Naive B cell (primary cell): ENCODE measurements at places on chromosomes 7 and 10.

- no peak for DNase-seq
Observed at GRCh38 chr10:19728964-19729363, 87.3 kb upstream of the PLXDC2 start.

GRCh38 chr10:14822879-14823755 lies 14.7 kb downstream of the CDNF start:
- DNase-seq = peak; percentile 44

- peak; percentile 51 for DNase-seq
Observed at GRCh38 chr7:5396542-5396941, 27.1 kb downstream of the TNRC18 start.

- DNase-seq = no peak
Observed at GRCh38 chr10:34313353-34313752, 501.7 kb downstream of the PARD3 start.

GRCh38 chr10:44576702-44577191 lies 191.8 kb upstream of the CXCL12 start:
- no peak for DNase-seq

DNA sequence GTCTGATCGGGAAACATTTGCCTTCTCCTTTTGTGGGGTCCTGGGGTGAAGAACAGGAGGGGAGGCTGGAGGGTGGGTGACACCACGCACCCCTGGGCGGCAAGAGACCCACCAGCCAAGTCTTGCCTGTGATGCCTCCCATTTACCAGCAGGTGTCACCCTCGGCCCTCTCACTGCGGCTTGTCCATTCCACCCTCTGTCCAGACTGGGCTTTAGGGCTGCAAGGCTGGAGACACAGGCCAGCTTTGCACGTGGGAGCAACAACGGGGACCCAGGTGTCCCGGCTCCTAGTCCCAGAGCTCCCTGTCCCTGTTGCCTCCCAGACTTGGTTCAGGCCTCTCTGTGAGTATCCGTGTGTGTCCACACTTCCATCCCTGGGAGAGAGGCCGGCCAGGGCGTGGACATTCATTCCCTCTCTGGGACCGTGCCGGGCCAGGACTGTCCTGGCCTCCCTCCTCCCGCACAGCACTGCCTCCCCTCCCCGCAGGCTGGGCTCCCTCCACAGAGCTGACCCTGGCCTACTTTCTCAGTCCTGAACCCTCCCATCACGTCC lies 36.2 kb upstream of the GTF2IRD1 start:
- DNase-seq = peak; percentile 53

DNA sequence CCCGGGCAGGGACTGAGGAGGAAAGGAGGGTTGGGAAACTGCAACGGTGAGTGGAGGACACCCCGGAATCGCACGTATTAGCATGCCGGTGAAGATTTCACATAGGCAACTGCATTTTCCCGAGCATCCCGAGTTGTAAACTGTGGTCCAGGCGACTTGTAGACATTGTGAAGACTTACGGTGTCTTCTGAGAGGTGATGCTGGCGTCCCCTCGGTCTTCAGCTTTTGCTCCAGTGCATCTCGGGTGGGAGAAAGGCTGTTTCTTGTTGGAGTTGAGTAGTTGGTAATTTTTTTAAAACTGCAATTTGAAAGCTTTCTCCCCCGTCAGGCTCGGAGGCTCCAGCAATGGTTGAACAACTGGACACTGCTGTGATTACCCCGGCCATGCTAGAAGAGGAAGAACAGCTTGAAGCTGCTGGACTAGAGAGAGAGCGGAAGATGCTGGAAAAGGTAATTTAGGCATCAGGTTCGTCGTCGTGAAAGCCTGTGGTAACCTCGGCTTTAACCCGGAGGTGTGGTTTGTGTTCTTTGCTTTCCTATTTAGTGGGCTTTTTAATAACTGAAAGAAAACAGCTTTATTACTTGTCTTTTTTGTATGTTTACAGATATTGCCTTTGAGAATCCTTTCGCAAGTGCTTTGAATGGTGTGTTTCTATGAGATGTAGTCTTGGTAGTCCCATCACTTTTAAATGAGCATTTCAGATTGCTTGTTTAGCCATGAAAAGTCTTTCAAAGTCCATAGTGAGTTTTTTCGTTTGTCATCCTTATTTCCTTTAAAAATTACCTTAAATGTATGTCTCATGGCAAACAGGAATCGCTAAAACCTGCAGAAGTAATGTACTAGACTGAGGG lies 687 bp downstream of the HELLS start:
- peak; percentile 5 for DNase-seq

- no peak for DNase-seq
Observed at GRCh38 chr7:108384716-108385483, 71.3 kb downstream of the NRCAM start.

DNA sequence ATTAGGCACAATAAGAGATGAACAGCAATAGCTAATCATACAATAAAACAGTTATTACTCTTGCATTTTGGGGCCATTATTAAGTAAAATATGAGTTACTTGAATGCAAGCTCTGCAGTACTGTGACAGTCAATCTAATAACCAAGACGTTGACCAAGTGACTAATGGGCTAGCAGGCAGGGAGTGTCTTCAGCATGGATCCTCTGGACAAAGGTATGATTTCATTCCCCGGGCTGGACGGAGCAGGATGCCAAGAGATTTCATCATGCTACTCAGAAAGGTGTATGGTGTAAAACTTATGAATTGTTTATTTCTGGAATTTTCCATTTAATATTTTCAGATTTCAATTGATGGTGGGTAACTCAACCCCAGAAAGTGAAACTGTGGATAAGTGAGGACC lies 80.9 kb downstream of the SHH start:
- DNase-seq = no peak

GRCh38 chr10:8331896-8332729 lies 277.6 kb downstream of the GATA3 start:
- DNase-seq = peak; percentile 42

- no peak for DNase-seq
Observed at GRCh38 chr10:651692-652091, 37.8 kb downstream of the DIP2C start.

GRCh38 chr10:57961487-57961886 lies 306.2 kb downstream of the IPMK start:
- DNase-seq = no peak

GRCh38 chr10:1409392-1409791 lies 327.9 kb downstream of the ADARB2 start:
- DNase-seq = no peak

DNA sequence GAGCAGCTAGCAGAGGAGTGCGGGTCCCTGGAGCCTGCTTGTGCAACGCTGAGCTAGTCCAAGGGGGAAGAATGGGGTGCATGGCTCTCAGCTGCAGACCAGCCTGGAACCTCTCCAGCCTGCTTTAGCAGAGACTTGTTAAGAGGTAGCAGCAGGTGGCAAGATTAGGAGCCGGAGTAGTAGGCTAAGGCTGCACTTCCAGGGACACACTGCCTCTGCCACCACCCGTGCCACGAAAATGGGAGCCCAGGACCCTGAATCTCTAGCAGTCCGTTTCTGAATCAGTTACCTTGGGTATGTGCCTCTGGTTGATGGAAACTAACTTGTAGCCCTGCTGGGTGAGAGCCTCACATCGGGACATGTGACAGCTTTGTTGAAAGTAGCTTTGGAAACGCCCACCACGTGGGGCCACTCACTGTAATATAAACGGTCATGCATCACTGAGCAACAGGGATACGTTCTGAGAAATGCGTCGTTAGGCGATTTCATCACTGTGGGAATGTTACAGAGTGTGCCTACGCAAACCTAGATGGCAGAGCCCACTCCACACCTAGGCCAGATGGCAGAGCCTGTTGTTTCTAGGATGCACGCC lies 25.9 kb downstream of the HTRA1 start:
- DNase-seq = no peak

DNA sequence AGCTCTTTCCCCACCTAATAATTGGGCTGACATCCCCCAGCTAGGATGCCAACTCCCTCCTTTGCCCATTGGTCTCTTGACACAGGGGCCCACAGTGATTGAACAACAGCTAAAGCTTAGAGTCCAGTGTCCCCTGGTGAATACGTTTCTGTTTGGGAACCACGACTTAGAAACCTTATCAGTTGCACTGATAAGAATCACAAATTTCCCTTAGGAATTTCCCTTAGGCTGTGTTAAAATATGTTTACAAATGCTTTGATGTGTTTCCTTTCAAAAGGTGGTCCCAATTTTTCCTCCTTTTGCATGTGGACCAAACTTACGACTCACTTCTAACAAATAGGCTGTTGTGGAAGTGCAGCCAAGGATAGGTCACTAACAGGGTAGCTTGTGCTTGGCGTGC lies 126.0 kb upstream of the INHBA start:
- DNase-seq = no peak

GRCh38 chr10:45399113-45399512 lies 25.1 kb downstream of the ALOX5 start:
- no peak for DNase-seq

- DNase-seq = no peak
Observed at GRCh38 chr10:80580638-80581468, 43.2 kb downstream of the SH2D4B start.

DNA sequence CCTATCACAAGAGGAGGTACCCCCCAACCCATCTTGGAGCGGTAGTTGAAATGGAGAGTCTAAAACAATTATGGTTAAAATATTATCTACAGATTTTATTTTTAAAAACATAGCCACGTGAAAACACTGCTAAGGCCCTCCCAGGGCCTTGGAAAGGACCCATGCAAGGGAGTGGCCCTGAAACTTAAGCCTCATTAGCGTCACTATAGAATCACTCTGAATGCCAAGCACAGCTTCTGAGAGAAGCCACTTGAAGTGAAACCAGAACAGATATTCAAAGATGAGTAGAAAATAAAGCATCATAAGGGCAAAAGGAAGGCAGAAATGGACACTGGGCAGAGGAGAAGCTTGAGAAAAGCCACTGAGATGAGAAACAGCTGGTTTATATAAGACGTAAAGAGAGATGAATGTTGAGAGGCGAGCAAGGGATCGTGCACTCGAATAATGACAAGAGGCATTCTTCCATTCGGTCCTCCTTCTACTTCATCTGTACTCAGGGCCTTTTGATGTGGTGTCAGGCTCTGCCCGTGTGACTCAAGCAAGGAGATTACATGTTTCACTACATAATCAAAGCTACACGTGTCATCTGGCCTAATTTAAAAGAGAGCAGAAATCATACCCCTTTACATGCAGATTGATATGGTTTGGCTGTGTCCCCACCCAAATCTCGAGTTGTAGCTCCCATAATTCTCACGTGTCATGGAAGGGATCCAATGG lies 33.4 kb upstream of the SLC39A12 start:
- DNase-seq = no peak

- no peak for DNase-seq
Observed at GRCh38 chr7:19304086-19304485, 158.9 kb upstream of the FERD3L start.

GRCh38 chr7:41702635-41703371 lies at the start of gene INHBA:
TSS of gene INHBA (minus strand) at chr7:41703090. CDS start at chr7:41700374, 2,716 bp downstream.
- no peak for DNase-seq

GRCh38 chr7:112124061-112124766 lies 82.0 kb downstream of the DOCK4 start:
- DNase-seq = no peak

- no peak for DNase-seq
Observed at GRCh38 chr10:3745521-3745920, 39.5 kb downstream of the KLF6 start.

DNA sequence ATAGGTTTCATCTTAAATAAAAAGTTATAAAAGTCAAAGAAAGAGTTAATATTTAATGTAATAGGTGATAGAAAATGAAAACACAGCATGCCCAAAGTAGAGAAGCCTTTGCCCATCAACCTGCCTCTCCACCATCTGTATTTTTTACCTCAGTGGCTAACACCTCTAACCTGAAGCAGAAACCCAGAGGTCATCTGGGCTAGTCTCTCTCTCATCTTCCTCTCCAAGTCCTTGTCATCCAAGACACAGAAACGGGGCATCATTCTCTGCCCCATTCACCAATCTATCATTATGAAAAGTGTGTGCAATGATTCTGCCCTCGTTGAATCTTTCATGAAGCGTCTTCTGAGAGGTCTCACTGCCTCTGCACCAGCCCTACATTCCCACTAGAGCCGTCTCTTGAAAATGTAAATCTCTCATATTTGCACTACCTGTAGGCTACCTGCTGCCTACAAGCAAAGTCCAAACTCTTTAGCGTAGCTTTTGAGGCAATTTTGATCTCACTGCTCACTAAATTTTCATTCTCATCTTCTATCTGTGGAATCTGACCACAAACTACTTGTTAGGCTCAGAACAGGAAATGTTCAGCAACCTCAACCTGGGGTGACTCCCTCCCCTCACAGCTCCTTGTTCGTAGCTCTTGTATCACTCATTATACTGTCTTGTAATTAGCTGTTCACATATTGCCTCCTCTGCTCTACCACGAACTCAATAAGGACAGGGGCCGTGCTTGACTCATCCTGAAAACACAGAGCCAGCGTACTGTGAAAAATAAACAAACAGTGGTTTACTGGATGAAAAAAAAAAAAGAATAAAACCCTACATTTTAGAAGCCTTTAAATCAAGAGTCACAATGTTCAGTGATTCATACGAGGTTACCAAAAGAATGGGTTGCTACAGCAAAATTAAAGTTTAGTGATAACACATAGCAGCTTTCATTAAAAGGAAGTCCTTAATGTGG lies 83.1 kb downstream of the CTNNA3 start:
- DNase-seq = no peak

- DNase-seq = no peak
Observed at GRCh38 chr10:80664071-80664680, 126.5 kb downstream of the SH2D4B start.

DNA sequence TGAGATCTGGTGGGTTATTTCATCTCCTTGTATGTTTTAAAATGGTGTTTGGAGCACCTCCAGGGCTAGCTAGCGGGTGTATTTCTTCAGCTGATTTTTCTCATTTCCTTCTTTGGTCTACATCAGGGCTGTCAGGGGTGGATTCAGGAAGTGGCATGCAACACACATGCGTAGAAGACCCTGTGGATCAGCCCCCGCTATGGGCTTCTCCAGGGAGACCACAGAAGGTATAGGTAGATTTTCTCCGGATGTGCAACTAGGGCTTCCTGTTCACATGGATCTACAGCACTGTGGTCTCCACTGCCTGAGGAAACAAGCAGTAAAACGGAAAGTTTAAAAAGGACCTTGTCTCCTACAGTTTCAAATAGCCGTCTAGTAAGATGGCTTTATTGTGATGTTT lies 10.4 kb downstream of the NUB1 start:
- peak; percentile 67 for DNase-seq

GRCh38 chr10:23493711-23494110 lies 54.8 kb downstream of the OTUD1 start:
- no peak for DNase-seq

DNA sequence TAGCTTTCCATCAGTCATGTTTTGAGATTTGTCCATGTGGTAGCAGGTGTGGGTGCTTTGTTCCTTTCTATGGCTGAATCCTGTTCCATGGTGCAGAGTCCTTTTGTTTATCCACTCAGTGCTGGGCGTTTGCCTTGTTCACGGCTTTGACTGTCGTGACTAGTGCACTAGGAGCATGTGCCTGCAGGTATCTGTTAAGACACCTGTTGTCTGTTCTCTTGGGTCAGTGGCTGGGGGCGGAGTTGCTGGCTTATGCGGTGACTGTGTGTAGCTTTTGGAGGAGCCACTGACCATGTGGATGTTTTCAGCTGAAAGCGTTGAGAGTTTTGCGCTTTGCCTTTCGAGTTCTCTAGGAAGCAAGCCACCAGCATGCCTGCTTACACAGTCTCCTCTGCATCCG lies 573.1 kb upstream of the FOXK1 start:
- DNase-seq = no peak
